ENCODE measurements at places on chromosomes 3 and 15.

GRCh38 chr3:16802389-16802788 is 82.4 kb upstream of the PLCL2 start:
- no peak for DNase-seq

GRCh38 chr3:168467115-168467714 is 371.5 kb upstream of the GOLIM4 start:
- no peak for DNase-seq

- no peak for DNase-seq
Measured at GRCh38 chr3:122271246-122271898, 53.7 kb upstream of the CSTA start.

GRCh38 chr3:183377307-183377959 is 51.0 kb downstream of the MCF2L2 start:
- DNase-seq, result peak; percentile 16

- peak; percentile 11 for DNase-seq
Measured at GRCh38 chr3:143081844-143082778, 37.5 kb upstream of the CHST2 start.

DNA sequence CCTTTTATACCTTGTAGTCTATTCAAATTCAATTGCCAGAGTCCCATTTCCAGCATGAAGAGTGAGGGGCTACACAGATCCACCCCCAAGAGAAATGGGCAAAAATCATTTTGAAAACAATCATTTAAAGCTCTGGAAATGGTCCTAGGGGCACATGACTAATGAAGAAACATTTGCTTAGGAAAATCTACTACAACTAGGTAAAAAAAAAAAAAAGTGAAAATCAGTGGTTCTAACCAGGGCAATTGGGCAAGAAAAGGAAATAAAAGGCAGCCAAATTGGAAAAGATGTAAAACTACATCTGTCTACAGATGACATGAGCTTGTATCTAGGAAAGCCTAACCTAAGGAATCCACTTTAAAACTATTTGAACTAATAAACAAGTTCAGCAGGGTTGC is 9.4 kb downstream of the IMPG2 start:
- DNase-seq, result no peak

DNA sequence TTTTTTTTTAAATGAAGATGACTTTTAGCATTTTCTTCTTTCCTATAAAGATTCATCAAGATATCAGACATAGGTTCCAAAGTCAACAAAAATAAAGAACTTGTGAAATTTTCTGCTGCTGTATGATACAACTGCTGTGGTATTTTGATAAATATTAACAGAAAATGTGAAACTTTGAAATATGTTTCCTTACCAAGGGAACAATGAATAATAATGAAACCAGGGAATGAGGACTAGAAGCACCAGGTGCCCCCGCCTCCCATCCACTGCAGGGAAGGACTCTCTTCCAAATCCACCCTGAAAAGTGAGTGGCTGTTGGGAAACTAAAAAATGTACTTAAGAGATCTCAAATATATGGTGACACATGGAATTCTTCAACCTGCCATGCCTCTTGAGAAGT is 198.4 kb downstream of the FHIT start:
- DNase-seq, result no peak

GRCh38 chr3:124826703-124827102 is 60.5 kb downstream of the ITGB5 start:
- no peak for DNase-seq

DNA sequence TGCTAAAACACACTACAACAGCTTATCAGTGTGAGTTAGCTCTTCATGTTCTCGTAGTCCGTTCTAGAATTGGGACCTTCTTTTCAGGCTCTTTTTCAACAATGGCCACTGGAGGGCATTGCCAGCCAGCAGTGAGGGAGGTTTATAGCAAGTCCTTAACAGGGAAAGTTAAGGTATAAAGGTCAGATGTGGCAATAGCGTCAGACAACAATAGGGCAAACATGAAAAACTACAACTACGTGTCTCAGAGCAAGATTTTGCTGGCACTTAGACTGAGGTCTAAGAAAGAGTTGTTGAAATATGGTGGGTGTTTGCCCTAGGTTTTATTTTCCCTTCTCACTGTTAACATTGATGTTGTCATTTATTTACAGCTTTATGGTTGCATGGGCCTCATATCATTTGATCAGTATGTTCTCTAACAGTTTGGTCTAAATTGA is 161.4 kb downstream of the GMNC start:
- DNase-seq, result no peak

DNA sequence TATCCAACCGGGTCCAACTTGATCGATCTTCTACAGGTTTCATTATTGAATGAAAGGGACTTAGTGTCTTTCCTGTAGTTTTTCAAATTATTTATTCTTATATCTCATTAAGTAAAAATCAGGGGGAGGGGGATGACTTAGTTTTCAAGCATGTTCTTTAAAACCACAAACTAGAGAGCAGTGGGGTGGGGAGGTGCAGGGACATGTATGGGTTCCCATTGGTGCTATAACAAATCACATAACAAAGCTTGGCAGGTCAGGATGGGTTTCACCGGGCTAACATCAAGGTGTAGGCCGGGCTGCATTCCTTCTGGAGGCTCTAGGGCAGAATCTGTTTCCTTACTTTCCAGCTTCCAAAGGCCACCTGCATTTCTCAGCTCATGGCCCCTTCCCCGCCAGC is 32.7 kb downstream of the CCNL1 start:
- DNase-seq, result no peak

DNA sequence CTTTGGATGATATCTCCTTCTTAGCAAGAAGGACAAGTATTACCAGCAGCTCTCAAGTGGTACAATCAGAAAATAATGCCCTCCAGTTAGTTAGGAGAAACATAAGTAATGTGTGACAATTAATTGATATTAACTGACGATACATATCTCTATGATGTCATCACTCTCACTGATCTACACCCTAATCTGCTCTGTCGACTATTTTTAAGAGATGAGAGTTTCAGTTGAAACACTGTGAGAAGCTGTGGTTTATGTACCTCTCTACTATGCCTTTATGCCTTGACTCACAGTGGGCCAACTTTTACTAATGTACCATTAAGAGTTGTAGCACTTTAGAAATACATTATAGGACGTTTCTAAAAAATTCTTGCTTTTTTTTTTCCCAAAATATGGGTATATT is 8.6 kb downstream of the CEP152 start:
- DNase-seq, result no peak

GRCh38 chr15:90291679-90292356 is 26.3 kb downstream of the NGRN start:
- peak; percentile 18 for DNase-seq

- DNase-seq, result no peak
Measured at GRCh38 chr15:51884517-51885236, 55.2 kb downstream of the TMOD3 start.

DNA sequence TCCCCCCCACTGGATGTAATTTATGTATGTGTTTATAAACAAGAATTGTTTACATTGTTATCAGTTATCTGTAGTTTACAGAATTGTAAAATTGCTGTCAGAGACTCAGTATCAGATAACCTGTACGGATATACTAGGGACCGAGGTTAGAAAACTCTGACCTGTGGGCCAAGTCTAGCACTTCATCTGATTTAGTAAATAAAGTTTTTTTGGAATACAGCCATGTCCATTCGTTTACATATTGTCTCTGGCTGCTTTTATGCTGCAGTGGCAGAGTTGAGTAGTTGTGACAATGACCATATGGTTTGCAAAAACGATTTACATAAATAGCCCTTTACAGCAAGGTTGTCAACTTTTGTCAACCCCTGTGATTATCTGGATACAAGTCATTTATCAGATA is 52.6 kb downstream of the LRRC28 start:
- no peak for DNase-seq

GRCh38 chr3:19738846-19739245 is 195.2 kb downstream of the EFHB start:
- no peak for DNase-seq

DNA sequence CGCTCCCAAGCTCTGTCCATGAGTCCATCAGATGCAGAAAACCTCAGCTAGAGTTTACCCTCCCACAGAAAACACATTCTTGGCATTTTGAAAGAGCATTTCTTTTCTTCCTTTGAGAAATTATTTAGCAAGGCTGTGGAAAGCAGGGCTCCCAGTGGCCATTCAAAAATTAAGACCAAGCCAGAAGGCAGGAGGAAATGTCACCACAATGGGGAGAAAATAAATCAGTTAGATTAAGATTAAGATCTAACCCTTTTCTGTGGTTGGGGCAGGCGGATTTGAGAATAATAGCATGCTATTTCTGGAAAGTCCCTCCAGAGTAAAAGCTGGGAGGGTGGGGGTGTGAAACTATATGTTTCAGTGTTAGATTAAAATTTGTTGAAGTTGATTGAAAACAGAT is 20.2 kb downstream of the LRIG1 start:
- peak; percentile 58 for DNase-seq

GRCh38 chr3:108180194-108180593 is 42.0 kb downstream of the IFT57 start:
- DNase-seq, result no peak

GRCh38 chr3:184295771-184296170 is 3.3 kb upstream of the PSMD2 start:
- no peak for DNase-seq

DNA sequence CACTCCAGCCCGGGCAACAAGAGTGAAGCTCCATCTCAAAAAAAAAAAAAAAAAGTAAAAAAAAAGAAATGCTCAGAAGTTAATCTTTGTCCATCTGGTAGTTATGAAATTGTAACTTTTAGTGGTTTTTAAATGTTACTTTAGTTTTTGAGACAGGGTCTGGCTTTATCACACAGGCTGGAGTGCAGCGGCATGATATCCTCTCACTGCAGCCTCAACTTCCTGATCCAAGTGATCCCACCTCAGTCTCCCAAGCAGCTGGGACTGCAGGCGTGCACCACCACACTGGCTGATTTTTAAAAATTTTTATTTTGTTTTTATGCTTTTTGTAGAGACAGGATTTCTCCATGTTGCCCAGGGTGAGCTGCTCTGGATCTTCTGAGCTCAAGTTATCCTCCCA is 1.3 kb downstream of the RNU5B-1 start:
- DNase-seq, result no peak

Measured in stimulated activated CD4-positive, alpha-beta T cell treated with anti-CD3 and anti-CD28 coated beads, Interleukin-2, amount 100 ng/mL, for 24 hours (primary cell).